ENCODE measurements at places on chromosomes 13 and 19. TPM values are rescaled to one million over a fixed set of nuclear protein-coding genes. Genes with fewer than 3 reads are reported as not detected.
A peak's percentile ranks its signal among the peaks of the same experiment; 100 is the strongest.

The DAND5 gene
- 0.06 TPM for total RNA-seq

The DDX49 gene
- 70.9 TPM for total RNA-seq

The SWSAP1 gene
- total RNA-seq, result 1.0 TPM

The IGFLR1 gene
- total RNA-seq, result 31.2 TPM

The UBE2L5 gene
- total RNA-seq, result not detected

The BRME1 gene
- 5.3 TPM for total RNA-seq

The ZNF677 gene
- total RNA-seq, result not detected

DNA sequence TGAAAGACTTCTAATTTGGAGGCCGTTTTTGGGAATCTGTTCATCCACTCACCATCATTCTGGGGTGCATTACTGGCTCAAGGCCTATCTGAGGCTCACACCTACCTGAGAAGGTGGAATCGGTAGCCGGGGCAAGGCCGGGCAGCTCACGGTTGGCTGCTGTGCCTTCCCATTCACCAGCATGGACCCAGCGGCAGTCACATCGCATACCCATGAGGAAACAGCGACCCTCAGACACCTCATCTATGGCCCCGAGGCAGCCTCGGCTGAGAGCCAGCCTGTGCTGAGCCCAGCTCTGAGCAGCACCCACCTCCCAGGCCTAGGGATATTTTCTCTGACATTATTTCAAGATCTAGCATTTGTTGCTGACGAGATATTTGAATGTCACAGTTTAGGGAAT lies 130.5 kb downstream of the ATP11A start:
- no peak for DNase-seq

DNA sequence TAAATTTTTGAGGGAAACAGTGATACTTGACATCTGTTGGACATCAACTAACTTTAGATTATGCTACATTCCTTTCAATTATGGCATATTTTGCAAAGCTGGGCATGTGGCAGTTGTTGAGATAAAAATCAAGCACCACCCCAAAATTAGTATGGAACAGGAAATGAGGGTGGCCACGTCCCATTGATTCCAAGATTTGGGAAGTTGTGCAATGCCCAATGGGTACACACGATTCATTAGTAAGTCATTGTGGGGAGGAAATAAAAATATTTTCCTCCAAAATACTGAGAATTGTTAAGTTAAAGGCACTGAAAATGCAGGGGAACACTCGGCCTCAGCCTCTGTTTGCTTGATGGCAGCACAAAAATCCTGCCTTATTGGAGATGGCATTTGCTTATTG lies 7.6 kb downstream of the ERICH6B start:
- no peak for DNase-seq

DNA sequence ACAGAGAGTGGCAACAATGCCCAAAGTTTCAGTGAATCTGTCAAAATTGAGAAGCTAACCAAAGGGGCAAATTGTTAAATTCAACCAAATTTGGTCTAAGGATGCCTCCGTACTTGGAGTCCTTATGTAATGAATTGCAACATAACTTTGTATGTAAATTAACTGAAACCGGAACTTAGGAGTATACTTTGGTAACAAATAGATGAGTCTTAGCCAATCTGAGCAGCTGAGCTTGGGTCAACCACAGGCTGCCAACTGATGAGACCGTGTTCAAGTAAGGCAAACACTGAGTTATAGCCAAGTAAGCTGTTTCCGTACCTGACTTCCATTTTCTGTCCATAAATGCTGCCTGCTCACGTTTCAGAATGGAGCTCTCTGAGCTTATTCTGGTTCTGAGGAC lies 5.3 kb downstream of the VWA8 start:
- DNase-seq, result no peak

GRCh38 chr19:23440791-23441190 lies 45.5 kb upstream of the ZNF91 start:
- DNase-seq, result no peak

- DNase-seq, result no peak
Measured at GRCh38 chr13:27423333-27423732, 1.1 kb upstream of the GTF3A start.

DNA sequence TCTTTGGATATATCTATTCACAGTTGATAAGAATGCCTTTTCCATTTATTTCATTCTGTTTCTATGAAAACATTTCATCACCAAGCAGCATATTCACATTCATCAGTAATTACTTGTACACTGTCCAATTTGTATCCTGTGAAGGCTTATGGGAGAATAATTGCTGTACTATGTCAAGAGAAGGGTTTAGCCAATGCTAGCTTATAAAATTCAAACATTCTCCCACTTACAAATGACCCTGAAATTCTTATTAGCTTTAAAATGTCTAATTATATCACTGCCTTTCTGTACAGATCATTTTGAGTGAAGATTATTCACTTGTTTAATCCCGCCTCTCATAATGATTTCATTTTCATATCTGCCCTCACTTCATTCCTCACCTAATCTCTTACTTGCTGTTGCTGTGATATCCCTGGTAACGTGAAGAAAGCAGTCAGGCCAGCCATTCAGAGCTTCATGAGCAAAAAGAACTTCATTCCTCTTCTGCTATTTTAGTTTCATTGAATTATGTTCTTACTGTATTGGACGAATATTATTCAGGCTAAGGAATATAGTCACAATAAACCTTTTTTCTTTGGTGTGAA lies 778.7 kb downstream of the OLFM4 start:
- no peak for DNase-seq

DNA sequence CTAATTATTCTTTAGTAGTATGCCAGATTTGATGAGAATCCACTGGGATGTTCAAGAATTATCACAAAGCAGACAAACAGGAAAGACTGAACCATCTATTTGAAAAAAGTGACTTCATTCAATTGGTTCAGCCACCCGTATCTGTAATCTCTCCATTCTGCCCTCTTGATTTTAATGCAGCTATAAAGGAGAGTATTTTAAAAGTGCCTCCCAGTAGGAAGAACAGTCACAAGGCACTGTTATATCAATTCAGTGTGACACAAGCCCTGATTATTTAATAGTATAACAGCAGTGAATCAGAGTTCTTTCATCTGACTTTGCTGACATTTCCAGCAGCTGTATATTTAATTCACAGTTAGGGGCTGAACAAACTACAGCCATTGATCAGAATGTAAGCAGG lies 77.3 kb upstream of the SLAIN1 start:
- DNase-seq, result no peak

DNA sequence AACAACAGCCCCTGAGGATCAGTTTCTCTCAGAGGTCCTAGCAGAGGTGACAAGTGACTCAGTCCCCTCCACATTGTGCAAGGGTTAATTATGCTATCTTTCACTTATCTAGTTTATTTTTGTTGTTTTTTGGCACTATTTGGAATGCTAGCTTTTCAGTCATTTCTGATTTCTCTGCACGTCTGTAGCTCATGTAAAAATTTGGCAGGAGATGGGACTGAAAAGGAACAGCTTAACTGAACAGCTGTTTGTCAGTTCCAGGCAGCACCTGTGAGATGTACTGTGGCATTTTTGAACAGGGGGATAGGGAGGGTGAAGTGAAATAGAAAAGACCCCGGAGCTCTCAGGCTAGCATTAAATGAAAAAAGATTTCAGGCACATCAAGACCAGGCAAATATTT lies 313.5 kb downstream of the SUCLA2 start:
- no peak for DNase-seq

DNA sequence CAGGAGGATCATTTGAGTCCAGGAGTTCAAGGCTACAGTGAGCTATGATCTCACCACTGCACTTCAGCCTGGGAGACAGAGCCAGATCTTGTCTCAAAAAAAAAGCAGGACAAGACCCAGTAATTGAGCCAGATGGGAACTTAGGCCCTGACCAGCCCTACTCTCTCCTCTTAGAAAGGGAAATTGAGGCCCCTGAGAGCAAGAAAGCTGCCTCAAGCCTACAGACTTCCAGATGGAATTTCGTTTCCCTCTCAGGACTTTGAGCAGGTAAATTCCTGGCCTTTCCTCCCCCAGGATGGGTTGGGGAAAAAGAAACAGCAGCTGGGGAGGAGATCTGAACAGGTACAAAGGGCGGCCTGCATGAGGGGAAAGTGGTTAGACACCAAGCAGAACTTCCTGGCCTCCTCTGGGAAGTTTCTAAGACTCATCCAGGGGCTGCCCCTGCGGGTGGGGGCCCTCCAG lies 3.6 kb upstream of the BCL3 start:
- DNase-seq, result no peak

- no peak for DNase-seq
Measured at GRCh38 chr13:113584870-113585671, 518 bp downstream of the TFDP1 start.

DNA sequence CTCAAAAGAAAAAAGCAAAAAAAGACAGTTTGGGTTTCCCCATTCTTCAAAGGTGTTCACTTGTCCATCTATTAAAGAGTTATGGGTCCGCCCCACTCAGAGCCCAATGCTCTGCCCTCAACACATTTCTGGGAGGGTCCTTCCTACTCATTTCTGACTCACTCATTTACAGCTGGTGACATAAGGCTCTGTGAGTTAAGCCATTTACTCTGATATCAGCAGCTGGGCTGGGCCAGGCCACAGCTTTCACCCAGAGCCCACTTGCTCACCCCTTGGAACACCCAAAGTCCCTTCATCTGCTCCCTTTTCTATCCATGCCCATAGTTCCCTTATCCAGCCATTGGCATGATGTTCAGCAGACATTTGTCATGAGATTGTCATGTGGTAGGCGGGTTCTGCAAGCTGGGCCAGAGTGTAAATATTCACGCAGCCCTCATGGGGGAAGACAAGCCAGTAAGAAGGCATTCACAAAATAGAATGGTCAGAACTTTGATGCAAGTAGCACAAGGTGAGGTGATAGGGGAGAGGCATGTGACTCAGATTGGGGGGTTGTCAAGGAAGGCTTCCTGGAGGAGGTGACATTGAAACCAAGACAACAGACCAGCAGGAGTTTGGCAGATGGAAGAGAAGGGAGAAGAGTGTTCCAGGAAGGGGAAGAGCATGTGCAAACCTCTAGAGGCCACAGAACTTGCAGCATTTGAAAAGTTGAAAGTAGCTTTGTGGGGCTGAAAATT lies 5.9 kb downstream of the MAST1 start:
- peak; percentile 4 for DNase-seq

GRCh38 chr13:70964124-70964523 lies 855.9 kb upstream of the KLHL1 start:
- peak; percentile 7 for DNase-seq

DNA sequence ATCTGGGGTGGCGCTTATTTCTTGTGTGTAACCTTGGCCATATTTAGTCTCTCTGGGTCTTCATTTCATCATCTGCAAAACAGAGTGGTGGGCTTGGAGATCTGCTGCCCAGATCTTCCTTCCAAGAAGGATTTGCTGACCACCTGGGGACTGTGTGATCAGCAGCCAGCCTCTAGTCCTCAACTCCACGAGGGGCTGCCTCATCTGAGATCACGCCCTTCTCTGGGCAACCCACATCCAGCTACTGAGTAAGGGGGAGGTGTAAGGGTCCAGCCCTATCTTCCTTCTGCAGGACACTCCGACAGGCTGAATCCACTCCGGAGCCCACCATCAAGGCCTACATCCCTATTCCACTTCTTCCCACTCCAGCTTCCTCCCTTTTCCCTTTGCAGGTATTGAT lies 57.9 kb downstream of the CHST8 start:
- DNase-seq, result no peak

DNA sequence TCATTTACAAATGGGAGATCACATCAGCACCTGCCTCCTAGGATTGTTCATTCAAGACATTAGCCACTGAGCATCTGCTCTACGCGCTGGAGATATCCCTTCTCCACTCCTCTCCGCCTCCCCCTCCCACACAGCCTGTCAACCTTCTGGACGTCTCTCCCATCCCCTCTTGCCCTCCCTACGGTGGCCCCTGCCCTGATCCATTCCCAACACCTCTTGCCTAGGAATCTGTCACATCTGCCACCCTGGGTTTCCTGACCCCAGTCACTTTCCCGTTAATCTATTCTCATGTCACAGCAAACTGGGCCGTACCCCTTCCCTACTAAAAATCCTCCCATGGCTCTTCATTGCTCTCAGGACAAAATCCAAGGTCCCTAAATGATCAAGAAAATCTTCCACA lies 10.3 kb downstream of the DYRK1B start:
- no peak for DNase-seq

DNA sequence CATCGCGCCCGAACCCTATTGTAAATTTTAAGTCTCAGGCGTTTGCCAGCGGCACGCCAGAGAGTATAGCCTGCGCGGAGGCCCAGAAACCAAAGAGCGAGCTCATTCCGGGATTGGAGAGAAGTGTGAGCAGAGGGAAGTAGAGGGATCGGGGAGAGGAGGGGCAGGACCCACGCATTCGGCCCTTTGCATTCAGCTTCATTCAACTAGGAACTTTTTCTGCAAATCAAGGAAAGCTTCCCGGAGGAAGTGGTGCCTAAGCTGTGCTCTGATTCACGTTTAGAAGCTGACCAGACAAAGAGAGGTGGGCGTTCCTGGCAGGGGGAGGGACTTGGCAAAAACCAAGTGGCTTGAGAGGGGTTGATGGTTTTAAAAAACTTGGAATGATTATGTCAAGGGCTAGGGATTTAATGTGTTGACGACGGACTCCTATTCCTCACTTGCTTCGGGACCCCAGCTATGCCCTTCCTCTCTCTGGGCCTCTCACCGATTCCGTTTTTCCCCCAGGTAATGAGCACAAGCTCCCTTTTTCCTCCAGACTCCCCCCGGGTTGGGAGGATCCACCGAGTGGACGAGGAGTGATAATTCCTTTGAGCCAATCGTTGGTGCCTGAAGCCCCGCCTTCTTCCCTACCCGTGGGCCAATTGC lies 811 bp upstream of the PRMT1 start:
- DNase-seq, result peak; percentile 96

GRCh38 chr19:41398050-41398418 lies 416 bp downstream of the BCKDHA start:
- no peak for DNase-seq

GRCh38 chr19:7928741-7929701 lies 3.1 kb upstream of the CTXN1 start:
- peak; percentile 69 for DNase-seq

- DNase-seq, result no peak
Measured at GRCh38 chr19:29571181-29571580, 34.9 kb upstream of the POP4 start.

DNA sequence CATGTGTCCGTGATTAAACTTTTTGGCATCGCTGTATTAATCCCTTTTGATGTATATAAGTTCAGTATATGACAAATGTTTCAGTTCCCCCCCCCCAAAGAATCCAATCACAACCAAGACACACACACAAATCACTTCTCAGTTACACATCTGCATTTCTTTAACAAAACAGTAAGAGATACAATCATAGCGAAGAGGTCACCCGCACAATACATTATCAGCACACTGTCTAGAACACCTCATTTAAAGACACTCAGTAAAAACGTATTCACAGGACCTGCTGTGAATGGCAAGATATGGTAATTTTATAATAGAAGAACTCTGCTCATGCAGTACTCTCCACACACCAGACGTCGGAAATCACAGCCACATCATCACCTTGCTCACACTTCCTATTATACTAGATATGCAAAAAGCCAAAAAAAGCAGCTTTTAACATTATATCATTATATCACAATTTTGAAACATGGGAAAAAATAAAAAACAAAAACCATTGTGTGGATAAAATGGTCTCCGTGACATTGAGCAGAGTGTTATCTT lies 71.4 kb upstream of the XPO4 start:
- DNase-seq, result no peak

DNA sequence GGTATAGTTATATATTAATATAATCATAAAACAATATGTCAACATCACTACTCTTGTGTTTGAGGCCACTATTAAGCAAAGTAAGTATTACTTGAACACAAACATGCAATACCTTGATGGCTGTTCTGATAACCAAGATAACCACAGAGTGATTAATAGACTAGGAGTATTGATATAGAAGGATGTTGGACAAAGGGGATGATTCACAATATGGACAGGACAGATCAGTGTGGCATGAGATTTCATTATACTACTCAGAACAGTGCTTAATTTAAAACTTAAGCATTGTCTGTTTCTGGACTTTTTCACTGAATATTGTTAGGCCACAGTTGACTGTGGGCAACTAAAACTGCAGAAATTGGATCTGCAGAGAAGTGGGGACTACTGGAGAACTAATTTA lies 384.2 kb downstream of the SLITRK1 start:
- no peak for DNase-seq

All from H4 (cell line).